ENCODE measurements at places on chromosomes 11 and 22.

GRCh38 chr11:27471589-27472397 lies 797 bp downstream of the LGR4 start:
- DNase-seq = peak; percentile 11

DNA sequence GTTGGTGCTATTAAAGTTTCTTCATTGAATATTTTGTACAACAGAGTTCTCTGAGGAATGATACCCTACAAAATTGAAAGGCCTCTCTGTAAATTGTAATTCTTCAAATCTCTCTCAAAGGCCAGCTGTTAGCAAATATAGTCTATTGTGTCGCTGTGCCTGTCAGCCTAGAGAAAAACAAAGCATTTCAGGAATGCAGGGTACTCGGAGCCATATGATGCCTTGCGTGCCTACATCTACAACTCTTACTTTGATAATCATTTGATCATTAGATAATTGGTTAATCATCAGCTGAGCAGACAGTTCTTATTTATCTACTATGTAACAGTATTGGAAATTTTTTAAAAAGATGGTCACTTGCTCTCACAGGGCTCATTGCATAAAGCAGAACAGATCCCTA lies 67.3 kb downstream of the RNF169 start:
- no peak for DNase-seq

DNA sequence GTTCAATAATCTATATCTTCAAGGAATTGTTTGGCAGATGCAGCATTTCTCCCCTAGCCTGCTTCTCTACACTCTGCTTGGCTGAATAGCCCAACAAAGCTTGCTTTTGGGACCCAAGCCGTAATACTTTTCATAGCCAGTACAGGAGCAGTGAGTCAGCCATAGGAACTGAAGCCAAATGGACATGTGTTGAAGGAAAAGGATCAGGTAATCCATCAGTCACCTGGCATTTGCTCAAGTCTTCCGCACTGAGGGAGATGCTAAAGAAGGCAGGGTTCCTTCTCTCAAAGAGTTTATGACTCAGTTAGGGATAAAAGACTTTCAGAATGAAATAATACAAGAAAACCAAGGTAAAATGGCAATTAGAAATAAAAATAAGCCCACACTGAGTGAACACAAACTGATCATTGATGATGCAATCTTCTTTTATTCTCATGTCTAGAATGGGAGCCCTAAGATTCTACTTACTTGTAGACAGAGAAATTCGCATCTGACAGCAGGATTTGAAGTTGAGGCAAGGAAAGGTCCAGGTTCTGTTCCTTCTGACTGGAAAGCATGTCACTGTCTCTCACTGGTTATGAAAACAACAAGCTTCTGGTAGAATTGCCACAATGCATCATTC lies 13.2 kb downstream of the C11orf87 start:
- no peak for DNase-seq

DNA sequence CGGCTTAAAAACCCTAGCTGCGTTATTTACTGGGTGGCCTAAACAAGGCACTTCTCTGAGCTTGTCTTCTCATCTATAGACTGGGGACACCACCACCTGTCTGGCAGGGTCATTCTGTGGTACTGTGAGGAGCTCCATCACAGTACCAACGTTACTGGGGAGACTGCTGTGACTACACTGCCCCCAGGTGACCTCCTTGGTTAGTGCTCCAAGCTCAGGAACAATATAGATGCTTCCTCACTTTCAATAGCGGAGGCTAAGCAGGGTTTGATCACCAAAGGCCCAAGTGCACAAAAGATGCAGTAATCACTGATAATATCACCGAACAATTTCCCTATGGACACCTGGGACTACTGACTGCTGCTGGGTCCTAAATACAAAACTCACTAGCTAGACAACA lies 18.8 kb downstream of the PRPF19 start:
- no peak for DNase-seq

- no peak for DNase-seq
Observed at GRCh38 chr22:44661070-44661469, 40.9 kb upstream of the PRR5 start.

DNA sequence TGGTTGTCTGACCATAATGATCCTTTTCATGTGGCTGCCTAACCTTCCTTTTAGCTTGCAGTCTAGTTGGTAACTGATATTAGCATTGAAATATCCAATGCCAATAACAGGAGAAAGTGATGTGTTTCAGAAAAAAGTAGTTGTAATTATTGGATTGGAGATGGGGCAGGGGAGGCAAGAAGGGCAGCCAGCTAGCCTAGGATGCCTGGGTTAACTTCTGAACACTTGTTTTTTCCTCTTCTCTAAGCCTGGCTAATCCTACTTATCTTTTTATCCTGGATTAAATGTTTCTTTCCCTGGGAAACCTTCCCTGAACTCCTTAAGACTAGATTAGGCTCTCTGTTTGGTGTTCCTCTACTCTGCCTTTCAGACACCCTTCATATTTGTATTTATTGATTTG lies 380.2 kb downstream of the TMEM135 start:
- DNase-seq = no peak

DNA sequence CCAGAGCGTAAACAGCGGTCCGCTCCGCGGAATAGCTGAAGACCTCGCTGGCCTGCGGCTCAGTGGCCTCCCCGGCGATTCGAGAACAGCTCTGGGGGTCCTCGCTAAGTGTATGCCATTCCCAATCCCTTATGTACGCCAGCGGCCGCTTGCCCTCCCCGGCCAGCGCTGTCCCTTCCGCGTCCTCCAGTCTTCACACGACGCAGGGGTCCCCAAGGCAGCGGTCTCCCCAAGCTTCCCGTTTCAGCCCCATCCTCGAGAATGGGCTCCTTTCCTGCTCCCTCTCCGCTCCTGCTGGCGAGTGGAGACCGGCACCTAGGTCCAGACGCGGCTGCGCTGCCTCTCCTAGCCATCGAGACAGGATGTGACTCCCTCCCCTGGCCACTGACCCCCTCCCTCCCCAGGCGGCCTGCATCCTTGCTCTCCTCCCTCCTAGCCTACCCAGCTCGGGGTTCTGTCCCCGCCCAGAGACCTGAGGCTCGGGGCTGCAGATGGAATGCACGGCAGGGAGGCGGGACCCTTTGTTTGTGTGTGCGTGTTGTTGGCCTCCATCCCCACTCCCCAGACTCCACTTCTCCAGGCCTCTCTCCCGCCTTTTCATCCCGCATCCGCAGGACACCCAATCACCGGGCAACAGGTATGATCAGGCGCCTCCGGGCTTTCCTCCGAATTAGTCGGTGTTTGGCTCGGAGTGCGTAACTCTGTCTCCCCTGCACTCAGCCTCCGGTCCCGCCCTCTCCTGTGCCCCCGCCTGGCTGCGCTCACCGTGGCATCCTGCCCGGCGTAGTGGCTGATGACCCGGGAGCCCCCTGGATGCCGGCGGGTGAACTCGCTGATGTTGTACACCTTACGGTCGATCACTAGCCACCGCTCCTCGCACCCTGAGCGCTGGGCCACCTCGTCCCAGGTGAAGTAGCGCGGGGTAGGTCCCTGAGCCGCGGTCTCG lies 740 bp downstream of the FADS1 start:
- peak; percentile 64 for DNase-seq

- no peak for DNase-seq
Observed at GRCh38 chr22:50111056-50111455, 21.2 kb downstream of the MOV10L1 start.
